Glutamatergic neuron (in vitro differentiated cells): ENCODE measurements at places on chromosomes 5 and 9.
A peak's percentile ranks its signal among the peaks of the same experiment; 100 is the strongest.

GRCh38 chr5:133041910-133042309, 9.9 kb upstream of the HSPA4 start:
- no peak for DNase-seq

DNA sequence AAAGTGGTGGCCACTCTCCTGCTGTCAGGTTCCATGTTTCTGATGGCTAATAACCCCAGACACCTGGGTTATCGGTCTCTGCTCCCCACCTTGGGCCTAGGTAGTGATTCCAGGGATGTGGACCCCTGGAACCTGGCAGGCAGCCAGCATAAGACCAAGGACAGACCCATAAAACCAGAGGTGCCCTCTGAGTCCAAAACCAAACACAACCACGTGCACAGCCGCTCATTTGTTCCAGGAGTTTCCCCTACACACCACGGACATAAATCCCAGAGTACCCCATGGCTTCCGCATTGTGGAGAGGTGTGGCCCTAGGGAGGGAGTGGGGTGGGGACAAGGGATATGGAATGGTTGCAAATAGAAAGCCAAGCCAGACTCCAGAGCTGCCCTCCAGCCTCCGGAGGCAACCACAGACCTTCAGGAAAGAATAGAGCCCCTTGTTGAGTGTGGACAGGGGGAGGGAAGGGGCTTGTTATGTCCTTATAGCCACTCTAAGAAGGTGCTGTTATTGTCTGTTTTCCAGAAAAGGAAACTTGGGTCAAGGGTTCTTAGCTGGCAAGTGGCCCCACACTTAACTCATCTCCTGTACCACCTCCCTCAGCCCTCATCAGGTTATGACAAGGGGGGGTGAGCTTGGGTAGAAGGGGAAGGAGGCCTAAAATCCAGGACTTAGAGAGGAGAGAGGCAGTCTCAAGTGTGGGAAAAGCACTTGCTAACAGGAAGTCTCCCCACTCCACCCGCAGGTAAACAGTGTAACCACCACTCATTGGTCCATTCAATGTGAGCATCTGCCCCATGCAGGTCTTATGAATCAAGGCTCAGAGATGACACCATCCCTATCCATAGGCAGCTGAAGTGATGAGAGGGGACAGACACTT, 23.6 kb upstream of the CYSTM1 start:
- no peak for DNase-seq

GRCh38 chr9:98575379-98576346, 133.1 kb downstream of the GABBR2 start:
- no peak for DNase-seq

DNA sequence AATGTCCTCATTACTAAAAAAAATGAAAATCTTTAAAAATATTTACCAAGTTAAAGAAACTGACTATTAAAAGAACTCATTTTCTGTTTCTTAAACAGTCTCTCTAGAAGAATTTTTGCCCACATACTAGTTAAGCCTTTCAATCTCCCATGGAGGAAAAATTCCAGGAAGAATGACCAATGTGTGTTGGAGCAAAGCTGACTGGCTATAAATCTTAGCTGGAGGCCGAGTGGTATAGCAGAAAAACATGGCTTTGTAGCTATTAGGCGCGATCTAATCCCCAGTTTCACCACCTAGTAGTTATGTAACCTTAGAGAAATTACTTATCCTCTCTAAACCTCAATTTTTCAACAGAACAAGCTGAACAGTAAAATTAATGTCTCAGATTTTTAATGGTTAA, 135.5 kb upstream of the PRLR start:
- no peak for DNase-seq

DNA sequence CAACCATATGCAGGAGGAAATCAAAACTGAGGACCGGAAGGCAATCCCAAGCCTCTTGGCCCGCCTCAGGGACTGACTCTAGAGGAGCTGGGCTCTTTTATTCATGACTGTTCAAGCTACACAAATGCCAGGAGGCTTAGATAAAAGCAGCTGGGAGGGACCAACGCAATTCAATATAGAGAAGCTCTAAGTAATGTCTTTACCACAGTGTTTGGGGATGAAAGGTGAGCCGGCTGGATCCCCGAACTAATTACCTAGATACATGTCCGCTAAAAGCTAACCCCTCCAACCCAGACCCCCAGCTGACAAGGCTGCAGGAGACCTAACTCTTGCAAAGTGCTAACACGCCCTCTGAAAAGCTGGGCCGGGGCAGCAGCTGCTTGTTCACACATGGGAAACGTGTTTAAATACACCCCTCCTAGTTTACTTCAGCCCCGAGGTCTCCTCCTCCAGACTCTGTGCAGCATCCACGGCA, 67.5 kb downstream of the TLE1 start:
- DNase-seq: peak; percentile 51
